Small intestine (tissue), 16 donors: ENCODE measurements at places on chromosomes 6 and 20. TPM values are rescaled to one million over a fixed set of nuclear protein-coding genes. Genes with fewer than 3 reads are reported as not detected.

The HTR1E gene
- polyA plus RNA-seq: not detected

The PRICKLE4 gene
- 0.89 TPM for polyA plus RNA-seq

The SALL4 gene
- 0.06 TPM for polyA plus RNA-seq

The HUS1B gene
- polyA plus RNA-seq: 0.27 TPM

The CENPQ gene
- polyA plus RNA-seq: 7.2 TPM

The DZANK1 gene
- 0.54 TPM for polyA plus RNA-seq

The MTFR2 gene
- 1.6 TPM for polyA plus RNA-seq

The CCN6 gene
- not detected for polyA plus RNA-seq

The PLEKHG1 gene
- polyA plus RNA-seq: 3.0 TPM

The ARMH2 gene
- polyA plus RNA-seq: not detected

The BPIFB4 gene
- not detected for polyA plus RNA-seq

GRCh38 chr6:85346196-85346595, 103.7 kb upstream of the NT5E start:
- no peak for DNase-seq

DNA sequence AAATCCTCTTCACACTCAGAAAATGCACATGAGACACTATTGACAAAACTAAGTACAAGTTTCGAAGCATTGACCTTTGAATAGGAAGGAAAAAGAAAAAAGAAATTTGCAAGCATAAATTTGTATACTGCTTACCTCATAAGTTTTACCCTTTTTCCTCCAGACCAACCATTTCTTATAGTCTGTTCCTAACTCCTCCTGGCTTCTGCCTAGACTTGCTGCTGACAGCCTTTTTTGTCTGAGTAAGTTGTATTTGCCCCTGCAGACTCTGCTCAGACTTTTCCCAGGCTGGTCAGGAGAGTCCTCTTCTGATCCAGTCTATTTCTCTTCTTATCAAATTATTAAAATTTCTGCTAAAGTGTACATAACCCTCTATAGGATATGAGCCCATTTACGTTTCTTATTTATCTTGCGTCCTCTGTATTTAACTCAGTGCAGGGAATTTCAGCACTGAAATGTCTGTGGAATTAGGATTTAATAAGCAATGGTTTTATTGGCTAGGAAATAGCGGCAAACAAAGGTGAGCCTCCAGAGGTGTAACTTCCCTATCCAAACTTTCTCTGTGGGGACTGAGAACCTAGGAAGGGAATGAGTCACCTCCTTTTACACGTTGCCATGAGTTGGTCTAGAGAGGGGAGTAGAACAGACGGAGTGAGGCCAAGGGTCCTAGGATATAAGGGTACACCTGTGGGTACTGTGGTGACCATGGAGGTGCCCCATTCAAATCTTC, 207.1 kb upstream of the MARCKS start:
- DNase-seq: no peak

DNA sequence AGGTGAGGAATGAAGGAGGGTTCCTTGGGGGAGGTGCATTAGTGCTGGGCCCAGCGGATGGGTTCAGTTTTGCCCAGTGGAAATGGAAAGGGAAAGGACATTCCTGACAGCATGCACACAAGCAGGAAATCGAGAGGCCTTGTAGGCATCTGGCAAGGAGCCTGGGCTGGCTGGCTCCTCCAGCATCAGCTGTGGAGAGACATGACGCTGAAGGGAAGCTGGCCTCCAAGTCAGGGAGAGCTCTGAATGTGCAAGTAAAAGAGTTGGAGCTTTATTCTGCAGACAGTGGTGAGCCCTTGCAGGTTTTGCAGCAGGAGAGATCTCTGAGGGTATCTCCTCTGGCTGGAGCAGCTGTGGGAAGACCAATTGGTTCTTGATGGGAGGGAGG, 154.3 kb downstream of the MRPL14 start:
- peak; percentile 40 for DNase-seq

DNA sequence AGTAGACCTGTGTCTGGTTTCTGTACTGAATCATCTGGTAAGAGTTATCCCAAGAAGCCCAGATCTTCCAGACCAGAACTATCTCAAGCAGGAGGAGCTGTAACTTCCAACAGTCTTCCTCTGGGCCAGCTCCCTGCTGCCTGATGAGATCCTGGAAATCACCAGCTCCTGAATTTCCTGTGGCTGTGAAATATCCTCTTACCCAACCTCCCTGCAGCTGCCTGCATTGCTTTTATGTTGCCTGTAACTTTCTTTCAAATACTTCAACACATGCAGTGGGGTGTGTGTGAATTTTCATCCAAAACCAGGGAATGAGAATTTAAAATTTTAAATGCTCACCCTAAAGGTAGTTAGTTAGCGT, 160.5 kb upstream of the LAMP5 start:
- no peak for DNase-seq

DNA sequence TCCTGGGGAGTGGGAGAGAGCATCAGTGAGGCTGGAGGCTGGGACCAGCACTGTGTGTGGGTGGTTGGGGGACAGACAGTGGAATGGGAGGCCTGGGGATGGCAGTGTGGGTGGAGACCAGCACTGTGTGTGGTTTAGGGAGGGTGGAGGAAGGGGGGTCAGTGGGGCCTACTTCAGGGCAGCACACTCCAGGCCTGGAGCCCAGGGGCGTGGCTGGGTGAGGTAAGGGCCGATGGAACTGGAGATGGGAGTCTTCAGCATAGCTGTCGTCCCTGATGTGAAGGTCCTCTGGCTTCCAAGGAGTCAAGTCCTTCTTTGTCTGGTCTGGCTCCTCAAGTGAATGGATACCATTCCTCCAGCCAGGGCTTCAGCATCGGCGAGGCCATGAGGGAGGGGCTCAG, 18.6 kb downstream of the KCNK17 start:
- peak; percentile 21 for DNase-seq

GRCh38 chr6:37698264-37699137, 818 bp upstream of the MDGA1 start:
- peak; percentile 17 for DNase-seq

DNA sequence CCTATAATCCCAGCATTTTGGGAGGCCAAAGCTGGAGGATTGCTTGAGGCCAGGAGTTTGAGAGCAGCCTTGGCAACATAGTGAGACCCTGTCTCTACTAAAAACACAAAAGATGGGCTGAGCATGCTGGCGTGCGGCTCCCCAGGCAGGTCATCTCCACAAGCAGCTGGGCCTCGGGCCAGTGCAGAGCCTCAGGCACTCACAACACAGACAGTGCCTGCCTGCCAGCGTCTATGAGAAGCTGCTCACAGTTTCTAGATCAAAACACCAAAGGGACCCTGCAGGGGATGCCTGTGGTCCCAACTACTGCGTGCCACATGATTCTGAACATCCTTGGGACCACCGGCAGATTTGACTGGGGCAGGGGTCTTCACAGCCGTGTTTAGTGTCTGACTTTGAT, 59.4 kb downstream of the GINS1 start:
- no peak for DNase-seq

DNA sequence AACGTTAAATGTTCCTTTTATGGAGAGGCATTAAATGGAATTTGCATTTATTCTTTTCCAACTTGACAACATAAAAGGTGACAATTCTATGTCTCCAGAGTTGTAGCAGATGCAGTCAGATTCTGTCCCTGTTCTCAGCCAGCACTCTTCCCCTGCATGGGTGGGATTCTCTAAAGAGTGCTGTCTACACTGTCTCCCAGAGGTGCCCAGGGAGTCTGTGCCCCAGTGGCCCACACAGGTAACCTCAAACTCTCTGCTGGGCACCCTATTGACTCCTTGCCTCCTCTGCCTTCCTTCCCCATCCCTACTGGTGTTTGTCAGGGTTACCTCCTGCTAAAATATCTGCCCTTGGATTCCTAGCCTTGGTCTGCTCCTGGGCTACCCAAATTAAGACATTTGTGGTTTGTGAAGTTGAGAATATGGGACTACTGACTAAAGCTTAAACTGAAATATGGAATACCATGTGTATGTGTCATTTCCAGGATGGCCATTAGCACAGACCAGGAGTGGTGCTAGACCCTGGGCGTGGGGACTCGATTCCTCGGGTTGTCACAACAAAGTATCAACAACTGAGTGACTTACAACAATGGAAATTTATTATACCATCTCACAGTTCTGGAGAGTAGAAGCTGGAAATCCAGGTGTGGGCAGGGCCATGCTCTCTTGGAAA, 284.7 kb downstream of the CDH26 start:
- no peak for DNase-seq

DNA sequence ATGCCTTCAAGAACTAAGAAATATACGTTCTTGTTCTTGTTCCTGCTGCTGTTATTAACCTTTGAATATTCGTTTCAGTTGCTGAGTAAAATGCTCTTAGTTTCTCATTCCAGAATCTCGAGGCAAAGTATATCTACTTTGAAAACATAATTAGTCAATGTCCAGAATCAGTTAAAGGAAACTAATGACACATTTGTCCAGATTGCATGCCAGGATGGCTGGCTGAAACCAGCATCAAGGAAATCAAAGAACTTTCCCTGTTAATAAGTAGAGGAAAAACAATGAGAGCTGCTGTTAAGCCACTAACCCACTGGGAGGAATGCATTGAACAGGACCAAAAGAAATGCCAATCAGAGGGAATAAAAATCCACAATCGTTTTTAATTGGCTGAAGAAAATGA, 196.9 kb downstream of the ALDH8A1 start:
- DNase-seq: peak; percentile 27

DNA sequence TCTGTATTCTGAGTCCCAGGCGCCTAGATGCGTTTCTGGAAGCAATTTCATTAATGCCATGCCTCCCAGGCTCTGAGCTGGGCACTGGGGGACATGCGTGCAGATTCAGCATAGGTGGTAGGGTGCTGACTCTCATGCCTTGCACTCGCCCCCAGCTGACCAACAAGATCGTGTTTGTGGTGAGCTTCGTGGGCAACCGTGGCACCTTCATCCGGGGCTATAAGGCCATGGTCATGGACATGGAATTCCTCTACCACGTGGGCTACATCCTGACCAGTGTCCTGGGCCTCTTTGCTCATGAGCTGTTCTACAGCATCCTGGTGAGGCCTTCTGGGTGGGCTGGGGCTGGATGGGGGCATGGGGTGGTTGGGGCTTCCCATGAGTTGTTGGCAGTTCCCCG, 21.6 kb downstream of the UQCC2 start:
- DNase-seq: no peak

DNA sequence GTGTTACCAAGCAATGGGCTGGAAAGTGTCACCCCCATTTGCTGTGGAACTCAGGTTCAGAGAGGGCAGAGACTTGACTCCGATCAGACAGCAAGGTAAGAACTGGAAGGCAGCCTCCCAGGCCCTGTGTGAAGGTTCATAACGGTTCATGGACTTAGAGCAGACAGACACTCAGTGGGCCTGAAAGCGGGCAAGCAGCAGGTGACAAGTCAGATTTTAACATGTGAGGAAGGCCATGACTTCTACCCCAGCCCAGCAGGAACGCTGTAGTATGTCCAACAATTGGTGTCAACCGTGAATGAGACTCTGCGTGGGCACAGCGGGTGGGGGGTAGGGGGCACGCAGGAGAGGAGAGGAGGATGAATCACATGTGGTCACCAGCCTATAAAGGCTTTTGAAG, 217.6 kb upstream of the SNX9 start:
- no peak for DNase-seq

DNA sequence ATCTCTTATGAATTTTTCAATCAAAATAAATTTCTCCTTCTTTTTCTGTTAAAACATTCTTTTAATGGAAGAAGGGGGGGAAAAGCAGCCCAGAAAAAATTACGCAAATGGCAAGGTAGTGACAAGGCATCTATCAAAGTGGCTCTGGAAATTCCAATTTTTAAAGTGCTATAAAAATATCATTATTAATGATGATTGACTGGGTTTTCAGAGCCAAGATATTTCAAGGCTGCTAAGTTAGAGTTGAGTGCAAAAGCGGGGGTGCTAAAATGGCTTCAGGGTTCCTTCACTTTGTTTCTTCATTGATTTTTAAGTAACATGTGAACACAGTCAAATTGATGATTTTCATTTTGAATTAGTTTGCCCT, 171.6 kb upstream of the CITED2 start:
- DNase-seq: no peak

- DNase-seq: no peak
Observed at GRCh38 chr20:10925767-10926166, 252.0 kb upstream of the JAG1 start.

DNA sequence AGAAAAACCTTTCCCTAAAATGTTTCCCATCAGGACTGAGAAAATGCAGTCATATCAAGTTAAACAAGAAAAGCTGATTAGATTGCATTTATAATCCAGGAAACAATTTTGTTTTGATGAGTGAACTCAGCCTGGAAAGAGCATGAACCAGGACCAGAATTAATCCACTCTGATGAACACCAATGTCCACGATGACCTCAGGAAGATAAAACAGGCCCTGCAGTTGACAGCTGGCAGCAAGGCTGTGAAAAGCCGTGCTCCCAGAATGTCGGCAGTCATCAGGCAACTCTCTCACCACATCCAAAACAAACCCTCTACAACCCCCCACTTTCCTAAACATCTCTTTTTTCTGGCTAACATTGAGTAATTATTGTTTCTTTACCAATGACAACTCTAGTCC, 74.0 kb upstream of the PROKR2 start:
- no peak for DNase-seq

GRCh38 chr6:158110986-158111385, 57.1 kb downstream of the SERAC1 start:
- no peak for DNase-seq

DNA sequence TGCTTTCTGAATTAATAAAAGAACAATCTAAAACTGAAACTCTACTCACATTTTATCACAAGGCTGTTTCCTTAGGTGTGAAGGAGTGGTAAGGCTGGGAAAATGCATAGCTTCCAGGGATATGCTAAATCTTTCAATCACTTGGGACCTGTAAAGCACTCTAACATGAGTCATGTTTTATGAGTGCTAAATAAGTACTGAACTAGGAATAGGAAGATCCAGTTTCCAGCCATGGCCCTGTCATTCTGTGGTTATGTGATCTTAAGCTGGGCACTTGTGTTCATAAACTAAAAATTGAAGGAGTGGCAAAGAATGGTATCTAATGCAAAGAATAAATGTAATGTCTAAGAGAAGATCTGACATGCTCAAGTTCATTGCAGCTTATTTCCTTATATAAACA, 6.1 kb upstream of the TMEM200A start:
- DNase-seq: no peak

- DNase-seq: no peak
Observed at GRCh38 chr6:90209527-90209926, 87.1 kb downstream of the BACH2 start.

- no peak for DNase-seq
Observed at GRCh38 chr6:122751326-122751725, 28.2 kb upstream of the FABP7 start.

- no peak for DNase-seq
Observed at GRCh38 chr6:70538376-70538775, 28.4 kb upstream of the SDHAF4 start.

DNA sequence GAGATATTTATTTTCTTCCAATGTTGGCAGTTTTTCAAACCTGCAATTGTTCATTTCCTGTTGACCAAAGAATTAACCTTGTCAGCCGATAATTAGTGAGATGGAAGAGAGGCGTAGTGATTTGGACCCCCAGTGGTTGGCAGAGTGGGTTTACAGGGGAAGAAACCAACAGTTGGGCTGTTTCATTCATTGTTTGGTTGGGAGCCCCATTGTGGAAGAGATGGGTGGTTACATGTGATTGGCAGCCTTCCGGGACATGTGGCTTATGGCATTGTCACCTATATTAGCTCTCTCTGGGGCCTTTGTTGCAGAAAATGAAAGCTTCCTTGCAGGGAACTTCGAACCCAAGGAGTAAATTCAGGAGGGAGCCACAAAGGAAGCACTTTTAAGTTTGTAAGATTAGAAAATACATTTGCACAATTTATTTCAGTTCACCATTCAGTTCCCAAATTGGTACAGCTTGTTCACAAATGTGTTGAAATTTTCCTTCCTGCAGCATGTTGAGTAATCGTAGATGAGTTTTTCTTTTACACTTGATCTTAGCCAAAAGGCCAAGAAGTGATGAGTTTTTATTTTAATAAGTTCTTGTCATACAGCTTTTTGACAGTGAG, 50.3 kb upstream of the CDKAL1 start:
- no peak for DNase-seq

GRCh38 chr6:21220271-21220987, 373.1 kb upstream of the SOX4 start:
- no peak for DNase-seq
